MG63 (cell line): ENCODE measurements at places on chromosomes 11 and 22. TPM values are rescaled to one million over a fixed set of nuclear protein-coding genes. Genes with fewer than 3 reads are reported as not detected.

DNA sequence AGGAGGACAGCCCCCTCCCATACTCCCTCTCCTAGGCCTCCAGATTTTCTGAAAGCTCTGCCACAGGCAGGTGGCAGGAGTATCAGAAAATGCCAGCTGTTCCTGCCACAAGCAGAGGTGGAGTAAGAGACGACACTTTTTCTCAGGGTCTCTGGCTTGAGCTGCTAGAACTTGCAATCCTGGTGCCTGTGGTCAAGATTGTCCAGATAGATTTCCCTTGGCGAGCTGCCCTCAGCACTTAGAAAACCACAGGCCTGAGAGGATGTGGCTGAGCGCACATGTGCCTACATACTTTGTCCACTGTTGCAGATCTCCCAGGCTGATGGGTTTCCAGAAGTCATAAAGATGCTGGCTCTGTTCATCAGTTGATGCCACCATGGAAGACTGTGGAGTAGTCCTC, 65.7 kb upstream of the NAV2 start:
- DNase-seq: peak; percentile 57

DNA sequence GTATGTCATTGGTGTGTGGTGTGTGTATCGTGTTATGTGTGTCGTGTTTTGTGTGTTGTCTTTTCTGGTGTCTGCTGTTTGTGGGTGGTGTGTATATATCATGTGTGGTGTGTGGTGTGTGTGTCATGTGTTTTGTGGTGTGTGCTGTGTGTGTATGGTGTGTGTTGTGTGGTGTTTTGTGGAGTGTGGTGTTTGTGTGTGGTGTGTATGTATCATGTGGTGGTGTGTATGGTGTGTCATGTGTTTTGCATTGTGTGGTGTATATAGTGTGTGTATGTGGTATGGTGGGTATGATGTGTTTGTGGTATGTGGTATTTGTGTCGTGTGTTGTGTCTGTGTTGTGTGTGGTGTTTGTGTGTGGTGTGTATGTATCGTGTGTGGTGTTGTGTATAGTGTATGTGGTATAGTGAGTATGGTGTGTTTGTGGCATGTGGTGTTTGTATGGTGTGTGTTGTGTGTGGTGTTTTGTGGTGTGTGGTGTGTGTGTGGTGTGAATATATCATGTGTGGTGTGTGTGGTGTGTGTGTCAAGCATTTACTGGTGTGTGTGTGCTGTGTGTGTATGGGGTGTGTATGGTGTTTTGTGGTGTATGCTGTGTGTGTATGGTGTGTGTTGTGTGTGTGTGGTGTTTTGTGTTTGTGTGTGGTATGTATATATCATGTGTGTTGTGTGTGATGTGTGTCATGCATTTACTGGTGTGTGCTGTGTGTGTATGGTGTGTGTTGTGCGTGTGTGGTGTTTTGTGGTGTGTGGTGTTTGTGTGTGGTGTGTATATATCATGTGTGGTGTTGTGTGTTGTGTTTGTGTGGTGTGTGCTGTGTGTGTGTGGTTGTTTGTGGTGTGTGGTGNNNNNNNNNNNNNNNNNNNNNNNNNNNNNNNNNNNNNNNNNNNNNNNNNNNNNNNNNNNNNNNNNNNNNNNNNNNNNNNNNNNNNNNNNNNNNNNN, 12.7 kb downstream of the PIM3 start:
- no peak for DNase-seq

GDPD5 gene
- 15.2 and 16.2 TPM in 2 replicates for total RNA-seq

PAX6 gene
- 12.4 and 12.7 TPM in 2 replicates for total RNA-seq

DNA sequence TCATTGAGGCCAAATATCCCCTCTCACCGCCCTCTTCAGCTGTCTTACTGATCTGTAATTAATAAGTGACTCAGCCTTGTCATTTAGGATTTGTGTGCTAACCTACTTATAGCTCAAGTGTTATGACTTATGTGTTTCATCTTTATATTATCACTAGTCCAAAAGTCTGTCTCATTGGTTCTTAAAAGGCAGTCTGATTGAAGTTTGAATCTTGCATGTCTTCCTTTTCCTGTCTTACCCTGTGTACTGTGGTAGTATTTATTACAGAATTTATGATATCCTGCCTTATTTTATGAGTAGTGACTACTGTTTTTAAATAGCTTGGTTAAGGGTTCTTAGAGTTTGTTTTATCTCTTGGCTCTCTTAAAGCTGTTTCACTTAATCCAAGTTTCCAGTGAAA, 6.3 kb downstream of the DEPDC7 start:
- DNase-seq: no peak

OR5AP2 gene
- not detected in 2 replicates for total RNA-seq

DNA sequence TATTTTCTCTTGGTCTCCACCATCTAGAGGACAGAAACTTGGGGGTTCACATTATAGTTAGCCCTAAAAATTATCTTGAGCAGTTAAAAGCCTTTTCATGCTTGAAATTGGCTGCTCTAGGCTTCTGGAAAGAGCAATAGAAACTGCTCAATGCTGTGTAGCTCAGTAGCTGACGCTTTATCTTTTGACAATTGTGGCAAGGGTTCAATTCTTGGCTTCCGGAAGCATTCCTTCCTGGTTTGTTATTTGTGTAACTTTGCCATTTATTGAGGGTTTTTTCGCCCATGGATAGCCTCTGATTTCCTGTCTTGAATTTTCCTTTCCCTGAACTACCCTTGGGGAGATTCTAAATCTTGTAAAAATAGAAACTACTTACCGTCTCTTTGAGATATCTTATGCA, 10.3 kb upstream of the OR56A1 start:
- no peak for DNase-seq

GRCh38 chr11:8055836-8056526, 25.0 kb upstream of the TUB start:
- DNase-seq: no peak

- peak; percentile 69 for DNase-seq
Measured at GRCh38 chr11:126282736-126283591, at the start of gene TIRAP. TIRAP (plus strand) TSS chr11:126283093; CDS start chr11:126290895, 7,802 bp downstream.

- no peak for DNase-seq
Measured at GRCh38 chr11:7688238-7688826, 15.0 kb upstream of the CYB5R2 start.

DNA sequence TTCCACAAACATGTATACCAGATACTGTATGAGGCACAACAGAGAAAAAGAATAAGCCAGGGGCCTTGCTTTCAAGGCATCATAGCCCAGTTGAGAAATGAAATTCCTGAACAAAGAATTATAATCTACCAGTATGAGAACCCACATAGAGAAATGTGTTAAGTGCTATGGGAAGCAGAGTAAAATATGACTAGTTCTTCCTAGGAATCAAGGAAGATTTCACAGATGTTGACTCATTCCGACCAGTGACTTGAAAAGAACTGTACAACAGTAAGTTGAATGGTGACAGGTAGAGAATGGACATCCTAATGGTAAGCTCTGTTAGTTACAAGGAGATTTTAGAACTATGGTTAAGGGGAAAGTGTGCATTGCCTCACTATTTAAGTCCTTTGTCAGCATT, 102.6 kb downstream of the TRIM44 start:
- DNase-seq: no peak

DNA sequence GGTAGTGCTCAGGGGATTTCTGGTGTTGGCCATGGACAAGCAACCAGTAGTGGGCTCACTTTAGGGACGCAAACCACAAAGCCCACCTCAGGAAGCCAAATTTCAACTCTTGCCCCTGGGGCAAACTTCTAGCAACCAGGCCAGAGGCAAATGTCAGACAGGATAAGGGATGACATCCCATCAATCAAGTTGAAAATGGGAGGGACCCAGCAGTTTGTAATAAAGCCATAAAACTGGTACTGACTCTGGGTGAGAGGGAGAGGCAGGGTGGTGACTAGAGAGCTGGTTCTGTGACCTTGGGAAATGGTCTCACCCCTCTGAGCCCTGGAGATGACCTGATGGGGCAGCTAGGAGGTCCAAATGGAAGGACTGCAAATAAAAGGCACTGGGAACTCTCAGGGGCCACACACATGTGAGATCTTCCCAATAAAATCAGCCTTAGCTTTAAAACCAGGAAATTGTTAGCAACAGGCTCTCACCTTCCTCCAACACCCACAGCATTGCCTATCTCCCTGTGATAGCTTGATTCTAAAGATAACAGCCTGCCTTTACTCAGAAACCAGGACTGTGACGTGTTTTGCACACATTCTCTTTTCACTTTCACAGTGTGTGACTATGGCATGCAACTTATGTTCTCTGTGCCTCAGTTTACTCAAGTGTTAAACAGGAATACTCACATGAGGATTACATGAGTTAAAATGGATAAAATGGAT, 6.4 kb upstream of the TBC1D10A start:
- DNase-seq: no peak

DNA sequence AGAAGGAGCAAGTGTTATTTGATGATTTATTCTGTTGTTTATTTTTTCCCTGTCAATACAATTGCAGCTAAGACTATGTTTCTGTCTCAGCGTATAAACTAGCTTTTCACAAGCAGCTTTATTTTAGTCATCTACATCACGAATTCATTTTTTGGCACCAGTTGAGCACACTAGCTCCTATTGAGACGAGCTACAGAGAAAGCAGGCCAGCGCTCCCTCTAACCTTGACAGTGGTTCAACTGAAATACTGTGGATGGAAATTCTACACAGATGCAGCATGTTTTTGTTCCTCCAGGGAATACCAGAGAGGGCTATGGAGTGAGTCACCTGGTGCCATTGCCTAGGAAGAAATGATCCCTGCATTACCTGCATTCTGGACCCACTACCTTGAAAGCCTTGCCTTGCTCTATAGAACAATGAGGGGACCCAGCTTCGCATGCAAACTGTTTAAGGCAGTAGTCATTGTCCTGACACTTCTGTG, 108.2 kb upstream of the ARHGAP42 start:
- no peak for DNase-seq

DNA sequence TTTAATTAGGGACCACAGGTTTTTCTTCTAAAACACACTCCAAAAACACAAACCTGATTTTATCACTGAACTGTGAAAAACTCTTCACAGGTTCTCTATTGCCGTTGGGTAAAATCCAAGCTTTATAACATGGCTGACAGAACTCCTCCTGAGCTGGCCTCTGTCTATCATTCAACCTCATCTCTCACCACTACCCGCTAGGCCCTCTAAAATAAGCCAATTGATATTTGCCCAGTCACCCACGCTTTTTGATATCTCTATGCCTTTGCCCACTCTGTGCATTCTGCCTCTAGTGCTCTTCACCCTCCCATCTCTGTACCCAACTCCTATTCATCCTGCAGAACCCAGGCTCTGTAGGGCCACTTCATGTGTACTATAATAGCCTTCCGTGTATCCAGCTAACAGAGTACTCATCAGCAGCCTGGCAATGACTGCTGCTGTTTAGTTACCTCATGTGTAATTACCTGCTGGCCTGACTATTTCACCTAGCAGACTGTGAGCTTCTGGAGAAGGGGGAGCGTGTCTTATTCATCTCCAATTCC, 1.1 kb upstream of the CNGA4 start:
- DNase-seq: no peak

OR10D3 gene
- total RNA-seq: not detected in 2 replicates

GRCh38 chr11:118147502-118147901, 5.1 kb downstream of the SCN4B start:
- DNase-seq: no peak

GRCh38 chr11:116144387-116144958, 628.3 kb downstream of the BUD13 start:
- DNase-seq: no peak

APOA5 gene
- not detected in 2 replicates for total RNA-seq

DNA sequence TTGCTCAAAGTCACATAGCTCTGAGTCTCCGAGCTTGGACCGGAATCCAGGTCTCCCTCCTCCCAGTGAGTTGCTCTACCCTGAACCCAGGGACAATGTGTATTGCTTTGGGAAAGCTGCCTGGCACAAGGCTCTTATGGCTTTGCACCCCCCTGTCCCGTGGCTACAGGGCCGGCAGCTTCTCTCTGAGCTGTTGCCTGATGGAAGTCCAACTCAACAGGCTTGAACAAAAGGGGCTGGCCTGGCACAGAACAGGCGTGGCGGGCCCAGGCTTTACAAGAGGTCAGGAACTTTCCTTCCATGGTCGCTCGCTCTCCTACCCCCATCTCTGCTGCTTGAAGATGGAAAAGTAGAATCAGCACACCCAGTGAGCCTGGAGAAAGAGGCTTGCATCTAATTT, 34.3 kb downstream of the MYEOV start:
- no peak for DNase-seq

TYR gene
- not detected in 2 replicates for total RNA-seq

DNA sequence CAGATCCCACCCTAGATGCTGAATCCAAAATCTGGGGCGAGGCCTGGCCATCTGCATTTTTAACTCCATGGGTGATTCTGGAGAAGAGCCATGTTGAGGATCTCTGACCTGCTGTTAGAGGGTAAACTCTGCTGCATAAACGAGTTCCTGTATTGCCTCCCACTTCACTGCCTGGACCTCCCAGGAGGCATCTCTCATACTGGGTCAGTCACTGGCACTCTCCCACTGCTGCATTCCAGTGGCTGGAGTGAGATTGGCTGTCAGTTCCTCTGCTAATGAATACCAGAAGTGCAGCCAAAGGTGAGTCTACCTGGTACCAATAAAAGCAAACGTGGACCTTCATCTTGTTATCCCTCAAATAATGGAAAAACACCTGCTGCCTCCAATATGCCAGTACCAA, 10.3 kb downstream of the POLDIP3 start:
- DNase-seq: no peak

KRTAP5-9 gene
- not detected in 2 replicates for total RNA-seq

ZBED5 gene
- total RNA-seq: 13.9 and 43.3 TPM in 2 replicates

GRCh38 chr11:69821511-69822040, 2.4 kb upstream of the FGF3 start:
- DNase-seq: no peak

AKIP1 gene
- total RNA-seq: 64.6 and 129 TPM in 2 replicates

DNA sequence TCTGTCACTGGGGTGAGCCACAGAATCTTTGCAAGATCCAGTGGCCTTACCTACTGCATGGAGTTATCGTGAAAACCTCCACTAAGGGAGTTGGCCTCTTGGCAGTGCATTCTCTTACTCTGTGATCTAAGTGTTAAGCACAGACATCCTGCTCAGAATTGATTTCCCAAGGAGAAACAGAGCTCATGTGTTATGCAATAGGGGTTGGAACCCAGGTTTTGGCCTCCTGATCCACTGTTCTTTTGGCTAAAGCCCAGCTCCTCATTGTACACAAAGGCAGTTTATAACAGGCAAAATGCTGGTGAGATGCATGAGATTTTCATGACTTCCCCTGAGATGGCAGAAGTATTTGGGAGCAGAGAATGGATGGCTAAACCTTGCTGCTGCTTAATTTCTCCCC, 11.8 kb downstream of the DTX4 start:
- DNase-seq: peak; percentile 5

- no peak for DNase-seq
Measured at GRCh38 chr11:1404461-1405185, 14.9 kb downstream of the BRSK2 start.

PDGFD gene
- 0.95 and 4.6 TPM in 2 replicates for total RNA-seq

BEST1 gene
- not detected in 2 replicates for total RNA-seq

- DNase-seq: no peak
Measured at GRCh38 chr11:295351-296170, 3.8 kb downstream of the IFITM5 start.
